NCI-H526 treated with DMSO at 0.1 percent for 48 hours (cell line): ENCODE measurements at places on chromosomes 5 and 9.

DNA sequence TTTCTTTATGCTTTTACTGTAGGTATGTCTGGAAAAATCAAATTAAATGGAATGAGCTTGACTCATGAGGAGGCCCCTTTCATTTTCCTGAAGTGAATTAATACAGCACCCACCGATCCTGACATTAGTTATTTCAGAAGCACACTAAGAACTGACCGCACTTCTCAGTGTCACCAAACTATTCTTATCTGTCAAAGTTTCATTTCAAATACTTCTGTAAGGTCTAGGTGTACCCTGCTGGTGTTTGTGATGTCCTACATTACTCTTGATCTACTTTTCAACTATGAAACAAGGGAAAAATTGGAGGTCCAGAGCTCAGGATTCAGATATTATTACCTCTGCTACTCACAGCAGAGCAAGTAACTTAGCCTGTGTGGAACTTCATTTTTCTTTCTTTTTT, 1.8 kb upstream of the TEK start:
- DNase-seq, result no peak

DNA sequence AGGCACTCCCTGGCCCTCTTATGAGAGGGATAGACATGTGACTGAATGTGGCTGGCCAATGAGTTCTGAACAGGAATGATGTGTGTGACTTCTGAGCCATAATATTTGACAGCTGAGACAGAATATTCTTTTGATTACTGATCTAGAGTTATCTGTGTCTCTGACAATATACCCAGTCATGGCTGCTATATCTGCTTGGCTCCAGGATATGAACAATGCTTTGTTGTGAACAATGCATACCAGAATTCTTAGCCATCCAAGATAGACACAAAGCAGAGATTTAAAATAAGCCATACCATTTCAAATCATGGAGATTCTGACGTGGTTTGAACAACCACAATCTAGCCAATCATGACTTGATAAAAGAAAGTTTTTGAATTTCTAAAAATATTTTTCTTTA, 840.3 kb upstream of the SEMA6A start:
- DNase-seq, result no peak

- no peak for DNase-seq
These were observed 410.3 kb downstream of the DTWD2 start for GRCh38 chr5:118578093-118578492.

- no peak for DNase-seq
These were observed 7.0 kb upstream of the DCAF12 start for GRCh38 chr9:34133436-34133949.

DNA sequence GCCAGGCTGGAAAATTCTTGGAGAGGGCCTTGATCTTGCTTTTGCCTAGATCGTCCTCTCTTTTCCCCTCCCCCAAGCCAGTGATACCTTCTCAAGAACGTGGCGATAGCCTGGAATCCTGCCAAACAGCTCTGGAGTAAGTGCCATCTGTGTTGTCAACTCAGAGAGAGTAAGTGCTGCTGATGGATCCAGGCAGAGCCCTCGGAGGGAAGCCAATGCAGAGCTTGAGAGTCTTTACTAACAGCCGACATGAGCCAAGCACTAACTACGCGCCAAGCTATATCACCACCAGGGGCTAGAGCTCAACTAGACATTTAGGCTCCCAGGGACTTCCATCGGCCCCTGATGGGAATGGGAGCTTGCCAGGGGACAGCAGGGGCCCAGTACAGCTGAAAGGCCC, 17.6 kb downstream of the RAPGEF1 start:
- DNase-seq, result no peak

- no peak for DNase-seq
These were observed 417.3 kb downstream of the RASEF start for GRCh38 chr9:82645600-82645999.

- no peak for DNase-seq
These were observed 166.7 kb downstream of the GAPVD1 start for GRCh38 chr9:125428060-125428901.

DNA sequence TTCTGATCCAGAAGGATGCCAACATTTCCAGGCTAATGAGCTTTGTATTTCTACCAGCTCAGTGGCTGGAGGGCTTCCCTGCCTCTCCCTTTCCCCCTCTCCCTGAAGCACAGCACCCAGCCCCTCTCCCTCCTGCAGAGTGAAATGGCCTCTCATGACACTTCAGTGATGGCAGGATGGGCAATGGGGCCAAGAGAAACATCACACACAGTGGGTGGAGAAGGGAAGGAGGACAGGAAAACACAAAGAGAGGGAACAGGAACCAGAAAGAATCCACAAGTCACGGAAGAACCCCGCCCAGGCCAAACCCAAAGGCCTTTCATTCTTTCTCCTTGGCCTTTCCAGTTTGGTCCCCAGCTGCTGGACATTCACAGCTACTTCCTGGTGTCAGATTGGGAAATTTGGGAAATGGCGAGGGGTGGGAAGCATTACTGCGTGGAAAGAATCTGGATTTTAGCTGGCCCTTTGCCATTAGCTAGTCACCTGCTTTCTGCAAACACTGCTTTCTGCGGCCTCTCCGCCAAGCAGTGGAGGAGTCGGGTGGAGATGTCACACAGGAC, 82.6 kb downstream of the GLDC start:
- DNase-seq, result no peak

DNA sequence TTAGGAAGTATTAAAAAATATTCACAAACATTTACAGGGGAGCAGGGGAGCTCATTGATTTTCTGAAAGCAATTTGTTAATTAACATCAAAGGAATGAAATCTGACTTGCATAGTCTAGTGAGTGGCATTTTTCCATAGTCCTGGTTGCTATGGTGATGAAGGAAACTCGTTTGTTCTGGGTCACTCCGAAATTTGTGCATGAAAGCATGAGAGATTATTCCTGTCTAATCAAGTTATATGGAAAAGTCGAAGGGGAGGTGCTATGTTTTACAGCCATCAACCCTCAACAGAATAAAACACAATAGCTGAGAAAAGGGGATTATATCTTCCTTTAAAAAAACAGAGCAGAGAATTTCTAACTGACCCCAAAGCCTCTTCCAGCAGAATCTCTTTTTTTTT, 1495.7 kb upstream of the WWC1 start:
- DNase-seq, result no peak

GRCh38 chr5:66713998-66714397, 117.8 kb downstream of the MAST4 start:
- no peak for DNase-seq

DNA sequence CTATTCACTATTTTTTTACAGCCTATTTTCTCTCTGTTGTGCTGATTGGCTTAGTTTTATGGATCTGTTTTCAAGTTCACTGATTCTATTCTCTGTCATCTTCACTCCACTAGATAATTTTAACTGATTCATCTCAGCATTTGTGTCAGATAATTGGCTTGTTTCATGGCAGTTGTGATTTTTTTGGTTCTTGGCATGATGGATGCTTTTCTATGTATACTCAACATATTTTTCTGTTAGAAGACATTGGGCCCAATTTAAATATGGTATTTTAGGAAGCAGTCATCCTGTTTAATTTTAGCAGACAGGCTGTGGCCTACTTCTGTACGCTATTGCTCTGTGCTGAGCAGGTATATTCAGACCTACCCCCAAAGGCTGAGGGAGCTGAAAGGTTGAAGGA, 1865.3 kb upstream of the ACO1 start:
- no peak for DNase-seq
